Peyer's patch (tissue), 4 donors: ENCODE measurements at places on chromosomes 2 and 18. TPM values are rescaled to one million over a fixed set of nuclear protein-coding genes. Genes with fewer than 3 reads are reported as not detected.

The MRPS5 gene
- total RNA-seq: 87.3 TPM

The RESP18 gene
- not detected for total RNA-seq

The MAP2 gene
- total RNA-seq: 0.70 TPM

The SCN7A gene
- 3.4 TPM for total RNA-seq

The DNER gene
- 1.3 TPM for total RNA-seq

The AMER3 gene
- total RNA-seq: 1.1 TPM

The QPCT gene
- 1.6 TPM for total RNA-seq

The HOXD12 gene
- total RNA-seq: not detected

The TCF4 gene
- total RNA-seq: 35.0 TPM

GRCh38 chr18:25982153-25982552 is 108.3 kb downstream of the SS18 start:
- no peak for DNase-seq

GRCh38 chr2:197846777-197847176 is 42.4 kb downstream of the PLCL1 start:
- no peak for DNase-seq

DNA sequence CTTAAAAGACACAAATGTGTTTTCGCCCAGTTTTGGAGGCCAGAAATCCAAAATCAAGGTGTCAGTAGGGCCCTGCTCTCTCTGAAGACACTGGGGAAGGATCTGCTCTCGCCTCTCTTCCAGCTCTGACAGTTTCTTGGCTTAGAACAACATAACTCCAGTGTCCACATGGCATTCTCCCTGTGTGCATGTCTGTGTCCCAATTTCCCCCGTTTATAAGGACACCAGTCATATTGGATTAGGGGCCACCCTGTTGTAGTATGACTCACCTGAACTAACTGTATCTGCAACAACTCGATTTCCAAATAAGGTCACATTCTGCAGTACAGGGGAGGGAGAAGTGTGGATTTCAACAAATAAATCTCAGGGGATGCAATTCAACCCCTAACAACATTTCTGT is 263.2 kb downstream of the SS18 start:
- DNase-seq: no peak

- DNase-seq: no peak
Observed at GRCh38 chr2:216756435-216756834, 61.1 kb upstream of the IGFBP5 start.

DNA sequence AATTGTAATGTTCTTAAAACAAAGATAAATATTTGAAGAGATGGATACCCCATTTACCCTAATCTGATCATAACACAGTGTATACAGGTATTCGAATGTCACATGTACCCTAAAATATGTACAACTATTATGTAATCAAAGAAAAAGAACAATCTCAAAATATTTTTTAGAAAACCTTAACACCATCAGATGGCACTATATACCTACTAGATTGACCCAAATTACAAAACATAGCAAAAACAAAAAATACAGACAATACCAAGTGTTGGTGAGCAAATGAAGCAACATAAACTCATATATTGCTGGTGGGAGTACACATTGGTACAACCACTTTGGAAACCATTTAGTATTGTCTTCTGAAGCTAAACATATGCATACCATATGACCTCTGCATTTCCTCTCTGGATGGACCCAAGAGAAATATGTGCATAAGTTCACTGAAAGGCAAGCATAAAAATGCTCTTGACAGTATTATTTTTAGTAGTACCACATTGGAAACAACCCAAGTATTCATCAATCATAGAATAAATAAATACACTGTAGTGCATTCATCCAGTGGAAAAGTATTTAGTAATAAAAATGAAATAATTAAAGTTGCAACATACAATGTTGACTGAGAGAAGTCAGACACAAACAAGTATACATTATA is 55.8 kb downstream of the GDF7 start:
- no peak for DNase-seq

DNA sequence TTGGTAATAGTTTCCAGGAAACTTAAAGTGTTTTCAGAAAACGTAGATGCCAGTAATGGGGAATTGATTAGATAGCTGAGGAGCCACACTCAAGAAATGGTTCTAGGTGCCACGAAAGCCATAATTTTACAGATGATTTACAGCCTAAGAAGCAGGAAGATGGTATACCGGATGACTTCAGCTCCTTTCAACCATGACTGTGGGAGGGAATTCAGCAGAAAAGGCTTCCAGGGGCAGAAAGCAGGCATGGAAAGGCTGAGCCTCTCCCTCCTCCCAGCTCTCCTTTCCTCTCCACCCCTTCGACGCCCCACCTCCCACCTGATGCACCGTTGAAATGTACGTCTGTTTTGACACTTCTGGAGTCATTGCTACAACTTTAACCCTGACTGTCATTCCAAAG is 68.6 kb upstream of the SMIM21 start:
- no peak for DNase-seq

GRCh38 chr18:54232485-54233227 is 8.2 kb upstream of the MBD2 start:
- no peak for DNase-seq

DNA sequence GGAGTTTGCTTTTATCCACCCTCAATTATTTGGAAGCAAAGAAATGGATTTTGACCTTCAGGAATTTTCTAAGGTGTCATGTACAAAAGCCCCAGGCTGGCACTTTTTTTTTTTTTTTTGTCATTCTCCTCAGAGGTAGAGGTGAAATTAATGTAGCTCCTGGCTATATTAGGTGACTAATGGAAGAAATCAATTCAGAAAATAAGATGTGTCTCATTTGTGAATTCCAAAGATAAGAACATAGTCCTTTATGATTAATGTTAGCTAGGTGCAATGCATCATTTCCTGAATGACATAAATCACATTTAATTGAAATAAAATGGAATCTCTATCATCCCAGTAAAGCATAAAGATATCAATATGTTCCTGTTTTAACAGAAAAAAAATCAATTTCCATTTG is 477.6 kb downstream of the FBXO15 start:
- no peak for DNase-seq

GRCh38 chr18:24725644-24726415 is 265.4 kb downstream of the HRH4 start:
- DNase-seq: no peak

DNA sequence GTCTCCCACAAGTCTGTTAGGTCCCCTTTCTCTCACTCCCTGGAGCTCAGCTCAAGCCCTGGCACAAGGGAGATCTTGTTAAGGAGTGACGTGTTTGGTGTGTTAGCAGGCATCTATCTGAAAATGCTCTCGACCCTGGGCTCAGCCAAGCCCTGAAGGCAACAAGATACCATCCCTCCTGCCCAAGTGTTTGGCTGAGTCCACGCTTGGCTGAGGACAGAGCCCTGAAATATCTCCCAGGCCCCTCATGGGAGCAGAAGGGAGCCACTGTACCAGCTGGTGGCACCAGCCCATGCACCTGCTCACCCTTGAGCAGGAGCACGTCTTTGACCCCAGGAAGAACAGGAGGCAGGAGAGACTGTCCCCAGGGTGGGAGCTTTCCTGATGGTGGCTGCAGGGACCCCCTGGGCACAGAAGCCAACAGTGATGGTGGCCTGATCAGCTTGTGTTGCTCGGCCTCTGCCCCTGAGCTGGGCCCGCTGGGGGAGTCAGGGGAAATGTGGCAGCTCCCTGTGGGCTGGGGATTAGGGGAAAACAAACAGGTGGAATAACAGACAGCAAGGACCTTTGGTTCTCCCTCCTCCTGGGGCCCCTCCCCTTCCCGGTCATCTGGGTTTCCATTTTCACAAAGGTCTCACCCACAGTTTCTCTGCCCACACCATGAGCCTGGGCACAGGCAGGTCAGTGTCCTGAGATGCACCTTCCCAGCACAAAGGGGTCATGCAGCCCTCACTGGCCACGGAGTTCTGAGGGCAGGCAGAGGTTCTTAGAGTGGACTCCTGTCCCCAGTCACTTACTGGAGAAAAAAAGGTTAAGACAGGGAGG is 91.6 kb downstream of the RHOB start:
- DNase-seq: no peak

GRCh38 chr2:55970500-55970899 is 46.9 kb upstream of the EFEMP1 start:
- no peak for DNase-seq

- DNase-seq: no peak
Observed at GRCh38 chr2:43718530-43719124, 42.4 kb upstream of the C1GALT1C1L start.

DNA sequence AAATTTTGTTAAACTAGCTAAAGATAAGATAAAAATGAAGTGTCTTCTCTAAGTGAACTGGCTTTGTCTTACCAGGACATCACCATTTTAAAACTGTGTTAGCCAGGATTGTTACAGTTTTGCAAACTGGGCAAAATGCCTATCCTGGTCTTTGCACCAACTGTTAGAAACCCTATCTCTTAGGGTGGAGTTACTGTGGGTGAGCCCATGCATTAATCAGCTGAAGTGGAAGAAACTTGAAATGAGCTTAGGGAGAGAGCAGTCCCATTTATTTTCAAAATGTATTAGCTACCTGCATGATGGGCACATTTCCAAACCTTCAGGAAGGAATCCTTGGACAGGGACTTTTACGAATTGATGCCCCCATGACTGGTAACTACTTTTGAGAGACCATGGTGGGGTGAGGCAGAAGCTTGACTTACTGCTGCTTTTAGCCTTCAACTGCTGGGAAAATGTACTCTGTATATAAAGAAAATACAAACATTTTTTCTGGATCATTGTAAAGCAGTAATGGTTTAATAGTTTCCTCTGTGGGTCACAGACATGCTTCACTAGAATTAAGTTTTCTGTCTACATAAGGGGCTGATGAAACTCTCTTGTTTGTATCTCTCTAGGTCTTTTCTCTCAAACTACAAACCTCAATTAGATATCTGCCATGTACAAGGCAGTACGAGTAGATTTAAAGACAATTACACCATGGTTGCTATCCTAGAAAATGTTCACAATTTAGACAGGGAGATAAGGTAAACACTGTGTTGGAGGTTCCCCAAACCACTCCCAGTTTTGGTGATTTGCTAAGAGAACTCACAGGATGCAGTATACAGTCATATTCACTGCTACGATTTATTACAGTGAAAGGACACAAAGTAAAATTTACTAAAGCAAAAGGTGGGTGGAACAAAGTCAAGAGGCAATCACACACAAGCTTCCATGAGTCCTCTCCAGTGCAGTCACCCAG is 321.4 kb upstream of the MMADHC start:
- no peak for DNase-seq

DNA sequence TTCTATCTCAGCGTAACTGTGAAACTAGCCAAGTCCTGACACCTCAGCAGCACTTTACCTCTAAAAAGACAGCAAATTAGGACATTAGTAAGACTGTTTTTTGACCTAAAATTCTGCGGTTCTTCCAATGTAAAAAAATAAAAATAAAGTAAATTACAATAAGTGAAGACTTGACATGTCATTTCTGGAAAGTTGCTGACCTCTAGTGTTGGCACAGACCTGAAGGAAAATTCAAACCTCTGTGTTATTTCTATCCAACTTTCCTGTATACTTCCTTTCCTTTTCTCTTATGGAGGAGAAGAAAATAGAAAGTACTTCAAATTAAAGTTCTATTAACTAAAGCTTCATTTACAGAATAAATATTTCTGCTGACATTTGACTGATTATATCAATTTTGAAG is 110.6 kb downstream of the TMEM182 start:
- no peak for DNase-seq

- no peak for DNase-seq
Observed at GRCh38 chr2:137826373-137827372, 137.6 kb upstream of the HNMT start.
